ENCODE measurements at places on chromosomes 1 and 21. TPM values are rescaled to one million over a fixed set of nuclear protein-coding genes. Genes with fewer than 3 reads are reported as not detected.

- no peak for DNase-seq
These were observed 1.5 kb downstream of the ZNF684 start for GRCh38 chr1:40532844-40533424.

The DISP3 gene
- total RNA-seq = 12.2 TPM

DNA sequence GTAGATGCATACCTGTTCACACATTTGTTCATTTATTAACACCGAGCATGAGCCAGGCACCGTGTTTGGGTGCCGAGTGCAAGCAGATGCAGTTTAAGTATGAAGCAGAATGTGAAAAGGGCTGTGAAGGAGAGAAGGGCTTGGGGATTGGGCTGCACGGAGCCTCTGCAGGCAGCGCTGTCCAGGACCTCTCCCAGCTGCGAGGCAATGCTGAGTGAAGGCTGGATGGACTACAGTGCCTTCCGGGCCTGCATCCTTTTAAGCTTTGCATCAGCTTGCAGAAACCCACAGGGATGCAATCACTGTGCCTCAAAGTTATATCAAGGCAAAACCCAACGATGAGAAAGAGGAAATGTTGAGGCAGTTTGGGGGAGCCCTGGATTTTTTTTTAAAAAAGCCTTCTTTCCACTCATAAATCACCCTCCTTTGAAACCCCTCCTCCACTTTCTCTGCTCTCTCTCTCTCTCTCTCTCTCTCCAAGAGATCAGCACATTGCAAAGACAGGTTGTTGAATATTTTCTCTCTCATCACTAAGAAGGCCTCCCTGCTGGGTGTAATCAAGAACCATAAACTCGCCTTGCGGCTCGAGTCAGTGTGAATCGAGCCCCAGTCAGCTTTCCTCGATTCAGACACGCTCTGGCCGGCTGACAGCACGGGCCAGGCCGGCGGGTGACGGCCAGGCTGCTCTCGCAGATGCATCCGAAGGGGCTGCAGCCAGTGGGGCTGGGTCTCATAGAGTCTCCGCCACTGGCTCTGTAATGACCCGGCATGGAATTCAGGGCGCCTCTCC is 89.2 kb upstream of the POU3F1 start:
- no peak for DNase-seq

GRCh38 chr21:42758721-42759593 is 105.5 kb downstream of the PDE9A start:
- DNase-seq = no peak

The EXOC8 gene
- total RNA-seq = 48.9 TPM

DNA sequence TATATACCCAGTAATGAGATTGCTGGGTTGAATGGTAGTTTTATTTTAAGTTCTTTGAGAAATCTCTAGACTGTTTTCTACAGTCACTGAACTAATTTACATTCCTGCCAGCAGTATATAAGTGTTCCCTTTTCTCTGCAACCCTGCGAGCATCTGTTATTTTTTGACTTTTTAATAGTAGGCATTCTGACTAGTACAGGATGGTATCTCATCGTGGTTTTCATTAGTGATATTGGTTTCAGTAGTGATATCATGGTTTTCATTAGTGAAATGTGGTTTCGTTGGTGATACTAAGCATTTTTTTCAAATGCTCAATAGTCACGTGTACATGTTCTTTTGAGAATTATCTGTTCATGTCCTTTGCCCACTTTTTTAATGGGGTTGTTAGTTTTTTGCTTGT is 316.8 kb downstream of the PTBP2 start:
- no peak for DNase-seq

- DNase-seq = no peak
These were observed 4.9 kb downstream of the SCNN1D start for GRCh38 chr1:1285102-1285571.

DNA sequence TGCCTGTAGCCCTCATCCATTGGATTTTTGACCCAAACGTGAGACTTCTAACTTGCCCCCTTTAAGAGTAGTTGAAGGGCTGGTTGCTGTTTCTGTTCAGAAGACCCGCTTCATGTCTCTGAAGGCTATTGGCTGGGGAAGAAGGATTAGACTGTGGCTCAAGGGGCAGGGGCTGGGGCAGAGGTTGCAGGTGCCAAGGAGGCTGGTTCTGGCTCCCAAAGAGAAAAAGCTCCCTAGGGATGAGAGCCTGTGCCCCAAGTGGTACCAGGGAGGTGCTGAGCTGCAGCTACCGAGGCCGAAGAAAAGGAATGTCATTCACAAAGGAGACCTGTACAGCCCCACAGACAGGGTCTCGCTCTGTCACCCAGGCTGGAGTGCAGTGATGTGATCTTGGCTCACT is 5.8 kb downstream of the WNT3A start:
- DNase-seq = no peak

The SPATA6 gene
- 16.7 TPM for total RNA-seq

- no peak for DNase-seq
These were observed 173.6 kb downstream of the COP1 start for GRCh38 chr1:176033474-176033873.

The FLG2 gene
- not detected for total RNA-seq

The SYTL1 gene
- not detected for total RNA-seq

- DNase-seq = no peak
These were observed 24.0 kb upstream of the DENND1B start for GRCh38 chr1:197799271-197799670.

The TFAP2E gene
- under 0.01 TPM for total RNA-seq

The CASZ1 gene
- total RNA-seq = 1.6 TPM

The SF3B4 gene
- 7.3 TPM for total RNA-seq

The FOXD2 gene
- total RNA-seq = under 0.01 TPM

The LIN28A gene
- total RNA-seq = not detected

DNA sequence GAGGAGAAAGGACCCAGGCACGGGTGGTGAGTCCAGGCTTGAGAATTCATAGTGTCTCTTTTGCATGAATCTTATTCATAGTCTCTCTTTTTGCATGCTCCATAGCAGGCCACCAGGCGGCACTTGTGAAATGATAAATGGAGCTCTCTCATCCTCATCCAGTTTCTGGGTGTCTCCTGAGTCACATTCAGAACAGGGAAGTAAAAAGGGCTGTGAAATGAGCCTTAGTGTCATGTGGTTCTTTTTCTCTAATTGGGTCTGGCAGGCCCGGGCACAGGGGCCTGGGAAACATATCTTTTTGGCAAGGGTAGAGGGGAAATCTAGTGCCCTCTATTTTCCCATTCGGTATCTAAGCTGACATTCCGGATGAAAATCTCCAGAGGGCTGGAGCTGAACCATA is 19.1 kb upstream of the NCF2 start:
- DNase-seq = no peak

The WDR64 gene
- not detected for total RNA-seq

GRCh38 chr1:32221581-32221979 is 573 bp downstream of the TMEM234 start:
- no peak for DNase-seq

The KRTAP7-1 gene
- total RNA-seq = not detected
